ENCODE measurements at places on chromosomes 7 and 10. TPM values are rescaled to one million over a fixed set of nuclear protein-coding genes. Genes with fewer than 3 reads are reported as not detected.

RBM17 gene
- total RNA-seq = 160 TPM

DNA sequence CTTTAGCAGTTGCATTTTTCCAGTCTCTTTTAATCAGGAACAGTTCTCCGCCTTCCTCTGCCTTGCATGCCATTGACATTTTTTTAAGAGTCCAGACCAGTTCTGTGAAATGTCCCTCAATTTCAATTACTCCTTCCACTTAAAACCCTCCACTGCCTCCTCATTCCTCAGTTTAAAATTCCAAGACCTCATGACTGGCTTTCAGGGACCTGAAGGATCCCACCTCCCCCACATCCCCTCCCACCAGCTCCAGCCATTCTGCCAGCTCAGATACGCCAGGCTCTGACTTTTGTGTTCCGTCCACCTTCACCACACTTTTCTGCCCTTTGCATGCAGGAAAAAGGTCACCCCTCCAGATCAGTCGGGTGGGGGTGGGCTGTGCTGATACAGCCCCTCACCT, 8.7 kb downstream of the TNRC18 start:
- H3K27me3 ChIP-seq = peaks cover 69% of the 10 kb centered on the region
- H3K36me3 ChIP-seq = peaks cover 6% of the 10 kb centered on the region
- DNase-seq = no peak
- no peak overlapping the region for H3K4me3 ChIP-seq
- peaks cover 32% of the 10 kb centered on the region for H3K4me1 ChIP-seq

DNA sequence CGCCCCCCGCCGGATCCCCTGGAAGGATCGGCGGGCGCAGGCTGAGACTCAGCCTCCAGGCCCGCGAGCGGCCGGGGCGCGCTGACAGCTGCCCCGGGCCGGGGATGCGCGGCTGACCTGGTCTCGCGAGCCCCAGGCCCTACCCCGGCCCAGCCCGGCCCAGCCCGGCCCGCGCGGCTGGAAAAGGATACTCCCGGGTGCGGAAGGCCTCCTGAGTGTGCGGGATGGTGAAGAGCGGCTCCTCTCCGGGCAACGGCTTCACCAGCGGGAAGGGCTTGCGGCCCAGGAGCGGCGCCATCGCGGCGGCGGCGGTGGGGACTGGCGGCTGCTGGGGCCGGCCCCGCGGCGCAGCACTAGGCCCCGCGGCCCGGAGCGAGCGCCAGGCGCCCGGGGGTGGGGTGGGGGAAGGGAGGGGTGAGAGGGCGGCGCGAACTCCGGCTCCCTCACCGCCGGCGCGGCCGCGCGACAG, 423 bp downstream of the BAZ1B start:
- H3K4me1 ChIP-seq = peaks cover 31% of the 10 kb centered on the region
- H3K27ac ChIP-seq = no peak overlapping the region
- peak overlapping the region; percentile 52 for H3K4me3 ChIP-seq

- H3K27me3 ChIP-seq = peaks cover 94% of the 10 kb centered on the region
- peaks cover 19% of the 10 kb centered on the region for H3K4me1 ChIP-seq
- no peak overlapping the region for H3K27ac ChIP-seq
- no peak for DNase-seq
- no peak overlapping the region for H3K4me3 ChIP-seq
- H3K36me3 ChIP-seq = no peaks in the 10 kb centered on the region
These were observed 64.3 kb downstream of the RGS10 start for GRCh38 chr10:119478111-119478802.

GRCh38 chr10:90432866-90433265, 425.0 kb downstream of the HTR7 start:
- no peak overlapping the region for H3K4me3 ChIP-seq
- H3K36me3 ChIP-seq = no peaks in the 10 kb centered on the region
- no peak overlapping the region for H3K27ac ChIP-seq
- peaks cover 9% of the 10 kb centered on the region for H3K4me1 ChIP-seq
- no peak for DNase-seq

- H3K36me3 ChIP-seq = no peaks in the 10 kb centered on the region
- H3K27ac ChIP-seq = no peak overlapping the region
- DNase-seq = no peak
- H3K4me1 ChIP-seq = peaks cover 9% of the 10 kb centered on the region
- H3K4me3 ChIP-seq = no peak overlapping the region
These were observed 60.6 kb upstream of the LAMB1 start for GRCh38 chr7:108063520-108063933.

Measured in WTC11 (cell line).